ENCODE measurements at places on chromosomes 5 and 9.

DNA sequence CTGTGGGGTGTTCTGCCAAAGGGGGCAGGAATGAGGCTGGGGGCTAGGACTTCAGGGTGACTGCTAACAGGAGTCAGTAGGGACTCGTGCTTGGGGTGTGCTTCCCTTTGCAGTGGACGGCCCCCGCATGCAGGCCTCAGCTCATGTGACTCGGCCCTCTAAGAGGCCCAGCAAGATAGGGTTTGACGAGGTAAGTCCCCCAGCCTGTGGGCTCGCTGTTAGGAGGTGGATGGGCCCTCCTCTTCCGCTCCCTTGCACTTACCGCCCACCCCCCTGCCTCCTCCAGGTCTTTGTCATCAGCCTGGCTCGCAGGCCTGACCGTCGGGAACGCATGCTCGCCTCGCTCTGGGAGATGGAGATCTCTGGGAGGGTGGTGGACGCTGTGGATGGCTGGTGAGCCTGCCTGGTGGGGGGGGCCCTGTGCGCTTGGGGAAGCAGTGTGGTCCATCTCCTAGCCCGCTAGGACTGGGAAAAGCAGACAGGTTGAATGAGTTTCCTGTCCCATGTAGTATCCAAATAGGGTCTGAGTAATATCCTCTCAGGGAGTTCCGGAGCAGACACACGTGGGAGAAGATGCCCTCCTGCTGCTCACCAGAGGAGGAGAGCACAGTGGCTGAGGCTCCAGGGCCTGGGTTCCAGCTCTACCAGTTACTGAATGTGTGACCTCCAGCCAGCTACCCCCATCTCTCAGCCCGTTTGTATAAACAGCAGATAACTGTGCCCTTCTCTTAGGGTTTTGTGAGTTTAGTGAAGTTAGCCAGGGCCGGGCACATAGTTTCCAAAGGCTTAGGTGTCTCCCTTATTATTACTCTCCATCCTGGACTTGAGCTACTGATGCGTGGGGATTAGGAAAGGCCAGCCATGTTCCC lies 8.2 kb downstream of the CERCAM start:
- peak; percentile 62 for DNase-seq

- peak; percentile 86 for DNase-seq
Observed at GRCh38 chr5:80083101-80083890, 48.1 kb downstream of the THBS4 start.

DNA sequence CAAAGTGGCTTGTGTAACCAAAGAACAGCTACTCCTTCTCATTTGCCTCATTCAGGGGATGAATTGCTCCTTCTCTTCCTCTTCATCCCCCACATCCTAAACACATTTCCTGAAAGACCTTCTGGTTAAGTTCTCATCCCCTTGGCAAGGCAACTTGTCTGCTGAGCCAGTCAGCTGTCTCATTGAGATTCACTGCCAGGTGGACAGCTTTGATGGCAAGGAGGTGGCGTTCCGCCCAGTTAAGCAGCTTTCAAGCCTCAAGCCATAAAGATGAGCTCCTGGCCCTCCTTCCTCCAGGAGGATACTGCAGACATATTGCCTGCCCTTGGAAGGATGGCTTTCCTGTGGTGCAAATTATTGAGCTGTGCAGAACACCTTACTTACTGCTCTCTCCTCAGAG lies 448.6 kb upstream of the MPDZ start:
- no peak for DNase-seq

GRCh38 chr9:108205276-108205675 lies 650.5 kb downstream of the ACTL7B start:
- DNase-seq: no peak

DNA sequence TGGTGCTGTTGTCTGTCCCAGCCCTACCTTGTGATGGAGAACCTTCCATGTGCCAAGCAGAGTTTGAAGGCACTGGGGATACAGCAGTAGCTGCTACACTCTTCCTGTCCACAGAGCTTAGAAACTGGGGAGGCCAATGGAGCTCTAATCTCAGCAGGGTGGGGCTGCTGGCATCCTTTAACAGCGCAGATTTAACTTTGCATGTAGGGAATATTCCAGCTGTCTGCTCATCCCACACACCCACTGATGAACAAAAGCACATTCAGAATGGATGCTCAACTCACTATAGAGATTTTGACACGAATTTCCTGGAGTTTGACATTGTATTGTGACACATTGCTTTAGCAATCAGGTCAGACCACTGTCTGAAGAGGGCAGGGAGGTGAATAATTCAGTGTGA lies 49.0 kb downstream of the TMEM215 start:
- DNase-seq: no peak

GRCh38 chr9:112104401-112104800 lies 70.7 kb downstream of the SUSD1 start:
- DNase-seq: no peak

DNA sequence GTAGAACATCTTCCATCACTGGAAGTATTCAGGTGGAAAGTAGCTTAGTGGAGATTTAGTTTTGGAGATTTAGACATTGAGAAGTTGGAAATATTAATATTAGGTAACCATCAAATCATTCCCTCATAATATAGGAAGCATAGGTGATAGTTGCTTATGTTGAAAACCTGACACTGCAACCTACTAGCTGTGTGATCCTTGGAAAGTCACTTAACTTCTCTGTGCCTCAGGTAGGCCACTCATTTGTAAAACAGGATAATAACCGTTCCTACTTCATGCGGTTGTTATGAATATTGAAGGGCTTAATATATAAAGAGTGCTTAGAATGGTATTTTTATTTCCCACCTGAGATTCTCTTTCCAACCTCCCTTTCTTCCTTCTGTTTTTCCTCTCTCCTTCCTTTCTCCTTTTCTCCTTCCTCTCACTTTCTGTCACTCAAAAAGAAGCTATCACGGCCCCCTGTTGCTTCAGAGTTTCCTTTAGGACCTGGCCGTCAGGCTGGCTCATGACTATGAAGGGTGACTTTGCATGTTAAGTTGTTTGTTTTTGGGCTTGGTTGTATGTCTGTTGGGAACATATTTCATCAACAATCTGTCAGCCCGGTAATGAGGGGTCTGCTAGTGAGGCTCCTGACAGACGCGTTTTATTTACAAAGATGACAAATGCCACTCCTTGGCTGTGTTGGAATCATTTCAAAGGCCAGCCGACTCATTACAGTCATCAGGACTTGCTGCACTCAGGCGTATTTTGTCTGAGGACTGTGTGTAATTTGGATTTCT lies 31.0 kb downstream of the DOCK2 start:
- DNase-seq: no peak

- peak; percentile 40 for DNase-seq
Observed at GRCh38 chr5:124755565-124755964, 9.1 kb upstream of the ZNF608 start.

- no peak for DNase-seq
Observed at GRCh38 chr5:74261421-74261820, 379.1 kb downstream of the ENC1 start.

GRCh38 chr9:133098104-133098754 lies 22.8 kb downstream of the RALGDS start:
- no peak for DNase-seq

- DNase-seq: no peak
Observed at GRCh38 chr5:1668141-1668721, 131.4 kb downstream of the MRPL36 start.

DNA sequence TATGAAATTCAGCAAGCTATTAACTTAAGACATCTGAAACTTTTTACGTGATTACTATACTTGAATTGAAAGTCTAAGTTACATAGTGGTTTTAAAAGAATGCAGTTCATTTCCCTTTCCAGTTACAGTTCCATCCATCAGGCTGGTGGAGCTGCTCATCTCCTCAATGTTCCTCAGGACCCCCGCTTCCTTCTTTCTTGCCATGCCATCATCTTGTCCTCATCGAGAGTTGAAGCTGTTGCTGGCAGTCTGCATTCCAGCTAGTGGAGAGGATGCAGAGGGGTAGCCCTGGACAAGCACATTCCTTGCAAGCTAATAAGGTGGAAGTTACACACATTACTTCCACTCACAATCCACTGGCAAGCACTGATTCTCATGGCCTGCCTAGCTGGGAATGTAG lies 8.8 kb upstream of the RNF183 start:
- DNase-seq: no peak

Measured in cardiac fibroblast (primary cell).